ENCODE measurements at places on chromosomes 2 and 18. TPM values are rescaled to one million over a fixed set of nuclear protein-coding genes. Genes with fewer than 3 reads are reported as not detected.

Gene PROKR1
- total RNA-seq: not detected

Gene GAL3ST2
- total RNA-seq: 0.15 TPM

Gene TGFA
- 8.2 TPM for total RNA-seq

Gene CFAP65
- total RNA-seq: 0.22 TPM

Gene TRPM8
- total RNA-seq: 0.34 TPM

Gene ERICH2
- not detected for total RNA-seq

Gene CCDC148
- 0.35 TPM for total RNA-seq

Gene CD28
- not detected for total RNA-seq

Gene EPB41L5
- total RNA-seq: 5.2 TPM

Gene POTEE
- total RNA-seq: 0.09 TPM

All from A549 treated with dexamethasone at 1 μM for 4 hours (cell line).